ENCODE measurements at places on chromosomes 2 and 18.

DNA sequence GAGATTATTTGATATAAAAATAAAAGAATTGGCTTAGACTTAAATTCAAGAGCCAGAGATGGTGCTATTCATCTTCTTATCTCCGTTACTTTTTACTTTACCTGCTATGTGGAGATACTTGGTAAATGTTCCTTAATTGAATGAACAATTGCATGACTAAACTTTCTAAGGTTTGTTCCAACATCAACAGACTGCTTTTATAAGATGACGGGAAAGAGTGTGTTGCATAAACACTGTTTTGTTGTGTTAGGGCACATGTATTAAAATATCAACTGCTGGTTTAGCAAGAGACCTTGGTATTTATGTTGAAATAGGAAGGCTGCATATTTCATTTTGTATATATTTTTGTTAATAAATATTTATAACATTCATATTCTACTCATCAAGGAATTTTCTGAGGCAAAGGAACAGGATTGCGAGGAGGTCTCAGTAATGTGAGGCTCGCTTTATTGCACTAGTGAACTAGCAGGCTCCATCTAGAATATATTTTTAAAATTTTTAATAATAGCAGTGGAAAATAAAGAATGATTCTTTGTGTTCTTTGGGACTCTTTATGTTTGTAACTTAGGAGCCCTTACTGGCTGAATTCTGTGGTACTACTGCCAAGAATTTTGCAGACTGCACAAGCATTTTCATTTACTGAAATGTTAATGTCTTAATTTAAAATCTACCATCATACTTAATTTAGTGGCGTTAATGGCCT is 10.7 kb upstream of the NFE2L2 start:
- no peak for DNase-seq

DNA sequence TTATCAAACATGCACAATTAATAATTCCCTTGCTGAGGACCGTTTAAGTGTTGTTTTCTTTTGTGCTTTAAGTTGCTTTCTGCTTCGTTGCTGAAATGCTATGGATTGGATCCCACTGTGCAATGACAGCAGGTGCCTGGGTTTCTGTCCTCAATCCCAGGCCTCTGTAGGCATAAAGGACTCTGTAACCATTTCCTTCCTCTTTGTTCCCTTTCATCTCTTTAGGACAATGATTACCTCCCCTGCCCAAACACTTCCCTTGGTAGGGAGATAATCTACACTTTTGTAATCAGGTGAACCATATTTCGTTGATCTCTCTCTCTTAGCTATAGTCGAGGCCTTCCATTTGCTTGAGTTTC is 58.6 kb upstream of the LYPD6B start:
- no peak for DNase-seq

- no peak for DNase-seq
Measured at GRCh38 chr2:48691935-48692691, 63.4 kb downstream of the LHCGR start.

DNA sequence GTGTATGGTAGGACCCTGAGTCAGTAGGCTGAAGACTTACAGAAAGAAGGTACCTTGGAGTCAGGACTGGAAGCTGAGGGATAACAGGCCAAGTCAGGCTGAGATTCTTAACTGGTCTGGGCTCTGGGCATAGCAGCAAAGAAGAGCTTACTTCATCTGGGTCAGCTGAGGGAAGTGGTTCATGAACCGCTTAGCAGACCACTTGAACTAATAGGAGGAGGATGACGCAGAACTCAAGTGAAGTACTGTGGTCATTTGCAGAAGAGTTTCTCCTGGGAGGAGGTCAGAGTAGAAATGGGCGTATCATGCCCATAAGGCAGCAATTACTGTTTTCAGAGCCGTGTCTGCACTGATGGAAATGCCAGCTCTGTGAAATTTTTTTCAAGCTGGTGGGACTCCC is 164.5 kb downstream of the LCLAT1 start:
- no peak for DNase-seq

DNA sequence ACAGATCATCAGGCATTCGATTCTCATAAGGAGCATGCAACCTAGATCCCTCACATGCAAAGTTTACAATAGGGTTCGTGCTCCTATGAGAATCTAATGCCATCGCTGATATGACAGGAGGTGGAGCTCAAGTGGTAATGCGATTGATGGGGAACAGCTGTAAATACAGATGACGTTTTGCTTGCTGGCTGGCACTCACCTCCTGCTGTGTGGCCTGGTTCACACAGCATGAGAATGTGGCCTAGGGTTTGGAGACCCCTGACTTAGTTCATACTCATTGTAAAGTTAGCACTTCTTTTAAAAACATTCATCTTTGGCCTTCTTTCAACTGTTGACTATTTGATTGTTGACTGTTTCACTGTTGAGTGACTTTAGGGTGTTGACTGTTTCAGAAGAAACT is 8.7 kb upstream of the CHMP1B start:
- DNase-seq, result no peak

DNA sequence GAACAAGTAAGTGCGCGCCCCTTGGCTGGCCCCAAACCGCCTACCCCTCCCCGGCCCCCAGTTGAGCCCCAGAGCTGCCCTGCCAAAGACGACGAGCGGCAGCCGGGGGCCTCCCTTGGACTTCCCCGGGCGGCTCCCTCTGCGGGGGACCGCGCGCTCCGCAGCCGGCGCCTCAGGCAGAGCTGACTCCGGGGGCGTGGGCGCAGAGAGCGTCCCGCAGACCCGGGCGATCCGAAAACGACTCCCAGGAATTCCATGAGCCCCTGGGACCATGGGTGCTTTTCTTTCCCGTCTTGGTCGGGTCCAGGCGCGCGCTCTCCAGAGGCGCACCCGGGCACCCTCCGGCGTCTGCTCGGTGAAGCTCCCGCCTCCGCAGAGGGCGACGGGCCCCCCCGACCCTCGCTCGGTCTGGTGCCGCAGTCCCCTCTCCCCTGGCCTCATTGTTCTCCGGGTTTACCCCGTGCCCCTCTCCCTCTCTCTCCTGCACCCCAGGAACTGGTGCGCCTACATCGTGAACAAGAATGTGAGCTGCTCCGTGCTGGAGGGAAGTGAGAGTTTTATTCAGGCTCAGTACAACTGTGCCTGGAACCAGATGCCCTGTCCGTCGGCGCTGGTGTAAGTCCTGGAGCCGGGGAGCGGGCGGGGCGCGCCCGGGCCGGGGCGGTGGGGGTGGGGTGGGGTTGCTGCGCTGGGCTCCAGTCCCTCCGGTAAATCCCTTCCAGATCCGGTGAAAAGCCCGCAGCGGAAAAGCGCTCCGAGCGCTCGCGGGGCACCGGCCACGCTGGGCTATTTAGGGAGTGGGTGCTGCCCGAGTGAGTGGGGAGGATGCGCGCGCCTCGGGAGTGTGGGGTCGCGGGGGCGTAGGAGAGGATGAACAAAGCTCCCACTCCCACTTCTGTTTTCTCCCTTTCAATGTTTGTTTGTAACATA is 776 bp downstream of the EMILIN2 start:
- DNase-seq, result no peak

DNA sequence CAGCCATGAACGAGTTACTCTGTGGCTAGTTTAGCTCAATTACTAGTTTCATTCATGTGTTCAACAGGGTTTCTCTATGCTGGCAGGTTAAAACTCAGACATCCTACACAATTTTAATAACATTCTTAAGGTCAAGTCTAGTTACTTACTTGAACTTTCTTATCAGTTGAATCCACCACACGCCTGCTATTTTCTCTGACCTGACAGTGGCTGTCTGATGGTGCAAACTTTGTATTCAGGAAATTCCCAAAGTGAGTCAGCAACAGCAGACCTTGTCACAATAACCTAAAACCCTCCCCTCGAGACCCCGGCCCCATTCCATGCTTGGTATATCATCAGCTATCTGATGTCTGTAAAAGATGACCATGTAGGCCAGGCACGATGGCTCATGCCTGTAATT is 20.8 kb upstream of the CIDEA start:
- no peak for DNase-seq

- no peak for DNase-seq
Measured at GRCh38 chr2:33136056-33136455, 189.3 kb downstream of the LTBP1 start.

- no peak for DNase-seq
Measured at GRCh38 chr18:74645679-74646078, 48.0 kb downstream of the ZNF407 start.

DNA sequence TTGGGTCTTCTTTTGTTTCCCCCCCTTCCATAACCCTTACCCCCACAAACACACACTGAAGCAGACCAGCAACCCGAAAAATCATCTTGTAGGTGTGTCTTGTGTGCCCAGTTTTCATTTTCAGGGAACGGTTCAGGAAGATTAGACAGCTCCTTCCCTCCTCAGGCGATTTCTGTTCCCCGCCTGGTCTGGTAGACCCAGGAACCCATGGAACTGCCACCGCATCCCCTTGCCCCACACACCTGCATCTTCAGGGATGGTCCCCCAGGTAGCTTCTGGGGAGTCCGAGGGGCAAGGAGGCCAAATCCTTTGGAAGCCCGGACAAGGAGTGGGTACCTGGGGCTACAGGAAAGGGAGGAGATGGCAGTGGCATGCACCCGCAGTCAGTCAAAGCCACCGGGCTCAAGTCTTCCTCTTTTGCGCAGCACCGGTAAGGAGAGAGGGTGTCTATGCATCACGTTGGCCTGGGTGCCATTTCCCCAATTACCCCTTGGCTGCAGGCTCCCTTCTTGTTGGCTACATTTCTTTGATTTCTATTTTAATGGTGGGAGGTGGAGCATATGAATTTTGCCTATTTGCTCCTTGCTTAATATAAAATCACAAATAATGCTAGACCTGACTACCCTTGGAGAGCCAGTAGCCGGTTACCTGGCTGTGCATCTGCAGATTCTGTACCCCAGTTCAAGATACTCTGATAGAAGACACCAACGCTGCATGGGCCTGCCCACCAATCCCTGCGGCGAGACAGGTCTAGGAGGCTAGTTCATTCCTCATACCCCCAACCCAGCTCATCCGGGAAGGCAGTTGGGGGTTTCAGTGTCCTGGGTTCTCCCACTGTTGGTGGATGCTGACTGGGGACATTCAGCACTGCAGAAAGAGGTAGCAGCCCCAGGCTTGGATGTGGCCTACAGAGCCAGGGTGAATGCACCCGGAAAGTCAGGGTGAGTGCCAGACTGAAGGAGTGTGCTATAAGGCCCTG is 30.0 kb upstream of the ATP6V1B1 start:
- no peak for DNase-seq

DNA sequence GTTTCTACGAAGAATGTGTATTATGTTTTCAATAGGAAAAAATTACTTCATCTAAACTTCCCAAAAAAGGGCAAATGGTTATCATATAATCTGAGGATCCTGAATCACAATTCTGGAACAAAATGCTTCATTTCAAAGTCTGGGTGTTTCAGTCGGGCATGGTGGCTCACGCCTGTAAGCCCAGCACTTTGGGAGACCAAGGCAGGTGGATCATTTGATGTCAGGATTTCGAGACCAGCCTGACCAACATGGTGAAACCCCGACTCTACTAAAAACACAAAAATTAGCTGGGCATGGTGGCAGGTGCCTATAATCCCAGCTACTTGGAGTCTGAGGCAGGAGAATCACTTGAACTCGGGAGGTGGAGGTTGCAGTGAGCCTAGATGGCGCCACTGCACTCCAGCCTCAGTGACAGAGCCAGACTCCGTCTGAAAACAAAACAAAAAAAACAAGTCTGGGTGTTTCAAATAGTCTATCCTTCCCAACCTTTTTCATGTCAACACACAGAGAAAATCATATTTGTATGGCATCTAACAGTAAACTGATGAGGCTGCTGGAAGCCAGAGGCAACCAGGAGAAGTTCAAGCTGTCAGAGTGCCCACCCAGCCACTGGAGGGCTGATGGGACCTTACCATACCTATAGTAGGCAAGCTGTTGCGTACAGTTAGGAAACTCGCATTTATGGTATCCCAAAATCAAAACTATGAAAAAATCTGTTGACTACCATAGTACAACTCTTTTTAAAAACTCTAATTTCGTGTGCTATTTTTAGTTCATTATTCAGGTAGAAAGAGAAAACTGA is 14.6 kb downstream of the NBAS start:
- peak; percentile 53 for DNase-seq

DNA sequence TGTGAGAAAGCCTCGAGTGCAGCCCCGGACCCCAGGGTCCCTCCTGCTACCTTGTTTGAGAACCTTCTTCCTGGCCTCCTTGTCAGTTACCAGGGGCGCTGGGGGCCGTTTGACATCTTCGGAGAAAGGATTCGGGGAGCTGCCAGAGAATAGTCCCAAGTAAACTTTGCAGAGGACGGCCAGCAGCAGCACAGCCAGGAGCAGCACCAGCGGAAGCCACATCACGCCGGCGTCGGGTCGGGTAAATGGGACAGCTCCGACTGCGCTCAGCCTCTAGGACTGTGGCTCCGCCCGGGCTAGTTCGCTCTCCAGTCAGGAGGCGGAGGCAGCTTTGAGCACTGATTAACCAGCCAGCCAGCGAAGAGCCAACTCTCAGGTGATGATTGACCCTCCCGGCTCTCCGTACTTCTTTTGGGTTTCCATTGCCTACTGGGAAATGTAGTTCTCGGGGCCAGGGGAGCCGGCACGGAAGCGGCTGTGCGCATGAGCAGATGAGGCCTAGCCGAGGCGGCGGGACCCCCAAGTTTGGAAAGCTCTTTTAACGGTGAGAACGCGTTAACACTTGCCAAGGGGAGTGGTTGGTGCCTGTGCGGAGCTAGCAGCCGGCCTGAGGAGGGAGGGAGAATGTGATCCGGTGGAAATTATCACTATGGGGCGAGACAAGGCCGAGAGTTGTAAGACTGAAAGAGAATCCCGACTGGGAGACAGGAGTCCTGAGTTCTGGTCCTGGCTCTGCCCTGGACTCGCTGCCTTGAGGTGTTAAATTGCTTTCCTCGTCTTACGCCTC is at the start of the genes ELMOD3 and RETSAT:
Gene ELMOD3, plus strand, starts transcription at position 484 of the 787 bp plus-strand sequence. CDS start 2,430 bp downstream, outside the sequence.
Gene RETSAT, minus strand, starts transcription at position 243 of the 787 bp plus-strand sequence. Its CDS starts 21 bp downstream, at position 222.
- peak; percentile 99 for DNase-seq

- no peak for DNase-seq
Measured at GRCh38 chr2:74944987-74945787, 13.3 kb upstream of the POLE4 start.

DNA sequence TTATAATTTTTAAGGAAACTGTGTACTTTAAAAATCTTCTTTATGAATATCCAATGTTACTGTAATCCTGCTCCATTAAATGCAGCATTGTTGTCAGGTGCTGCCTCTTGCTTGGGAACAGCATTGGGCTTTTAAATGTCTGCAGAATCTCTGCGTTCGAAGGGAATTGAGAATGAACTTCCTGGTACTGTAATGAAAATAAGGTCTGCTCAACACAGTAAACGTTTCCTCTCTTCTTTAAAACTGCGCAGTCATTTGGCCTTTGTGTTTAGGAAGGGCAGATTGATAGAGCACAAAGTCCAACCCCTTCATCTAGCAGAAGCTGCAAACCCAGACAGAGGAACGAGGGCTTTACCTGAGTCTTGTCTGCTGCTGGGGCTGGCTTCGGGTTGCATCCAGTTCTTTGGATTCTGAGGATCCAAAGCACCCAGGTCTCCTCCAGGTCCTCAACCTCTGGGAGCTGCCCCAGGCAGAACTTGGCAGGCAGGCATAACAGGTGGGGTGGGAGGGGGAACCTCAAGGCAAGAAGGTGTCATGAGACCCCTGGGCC is 104.5 kb downstream of the UGGT1 start:
- no peak for DNase-seq

DNA sequence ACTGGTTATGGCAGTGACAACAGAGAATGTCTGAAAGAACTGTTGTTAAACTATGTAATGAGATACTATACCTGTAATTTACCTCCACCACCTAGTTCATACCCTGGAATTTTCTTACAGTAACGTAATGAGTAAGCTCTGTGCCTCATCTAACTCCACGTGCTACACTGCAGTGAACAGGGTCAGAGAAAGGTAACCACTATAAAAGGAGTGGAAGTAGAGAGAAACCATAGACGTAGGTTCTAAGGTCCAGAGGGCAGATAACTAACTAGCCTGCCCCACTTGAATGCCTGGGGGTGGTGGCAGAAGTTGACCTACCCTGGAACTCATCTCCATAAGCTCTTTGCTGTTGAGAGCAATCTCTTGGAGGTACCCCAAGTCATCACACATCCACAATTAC is 32.0 kb upstream of the B4GALT6 start:
- no peak for DNase-seq

GRCh38 chr18:41642756-41643155 is 312.3 kb upstream of the PIK3C3 start:
- no peak for DNase-seq

Data from NCI-H1694 (cell line).